ENCODE measurements at places on chromosomes 1 and 21. TPM values are rescaled to one million over a fixed set of nuclear protein-coding genes. Genes with fewer than 3 reads are reported as not detected.

DNA sequence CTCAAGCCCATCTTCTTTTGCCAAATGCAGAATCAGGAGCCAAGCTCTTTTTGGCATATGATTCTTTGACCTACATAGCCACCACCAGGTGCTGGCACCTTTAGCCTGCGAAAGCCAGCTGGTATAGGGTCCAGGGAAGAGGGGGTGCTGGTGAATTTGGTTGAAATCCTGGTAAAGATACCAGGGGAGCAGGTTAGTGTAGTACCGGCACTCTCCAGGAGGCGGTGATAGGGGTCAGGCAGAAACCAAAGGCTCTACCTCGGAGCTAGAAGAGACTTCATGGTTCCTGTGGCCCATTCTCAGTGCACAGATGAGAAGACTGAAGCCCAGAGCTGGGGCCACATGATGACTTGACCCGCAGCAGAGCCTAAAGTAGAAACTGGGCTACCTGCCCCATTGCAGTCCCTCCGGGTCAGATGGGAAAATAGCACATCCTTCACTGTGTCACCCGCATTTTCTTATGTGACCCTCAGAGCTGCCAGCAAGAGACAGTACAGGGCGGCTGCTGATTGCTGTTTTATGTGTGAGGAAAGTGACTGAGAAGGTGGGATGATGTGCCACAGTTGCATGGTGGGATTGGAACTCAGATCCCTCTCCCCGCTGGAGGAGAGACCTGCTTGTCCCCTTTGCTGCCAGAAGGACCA lies 36.0 kb upstream of the IL19 start:
- peak; percentile 55 for DNase-seq

DNA sequence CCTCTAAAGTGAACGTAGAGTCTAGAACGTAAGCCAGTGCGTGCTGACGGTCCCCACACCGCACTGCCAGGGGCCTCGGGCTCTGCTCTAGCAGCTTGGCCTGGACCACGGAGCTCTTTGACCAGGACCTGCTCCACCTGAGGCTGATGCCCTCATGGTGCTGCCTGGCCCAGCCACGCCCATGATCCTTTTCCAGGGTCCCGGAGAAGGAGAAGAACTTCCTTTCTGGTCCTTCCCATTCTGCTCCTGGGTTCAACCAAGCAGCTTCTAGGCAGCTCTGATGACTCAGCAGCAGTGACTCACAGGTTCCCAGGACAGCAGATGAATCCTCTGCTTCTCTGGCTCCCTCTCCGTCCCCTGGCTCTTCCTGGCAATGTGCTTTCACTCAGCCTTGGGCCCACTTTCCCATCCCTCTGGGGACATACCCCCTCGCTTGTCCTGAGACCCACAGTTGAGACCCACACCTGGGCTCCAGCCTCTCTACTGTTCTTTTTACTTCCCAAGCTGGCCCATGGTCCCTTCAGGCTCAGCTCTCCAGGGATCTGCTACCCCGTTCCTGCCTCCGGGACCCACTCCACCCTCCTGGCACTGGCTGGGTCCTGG lies 246.3 kb upstream of the RAB4A start:
- DNase-seq = peak; percentile 17

DNA sequence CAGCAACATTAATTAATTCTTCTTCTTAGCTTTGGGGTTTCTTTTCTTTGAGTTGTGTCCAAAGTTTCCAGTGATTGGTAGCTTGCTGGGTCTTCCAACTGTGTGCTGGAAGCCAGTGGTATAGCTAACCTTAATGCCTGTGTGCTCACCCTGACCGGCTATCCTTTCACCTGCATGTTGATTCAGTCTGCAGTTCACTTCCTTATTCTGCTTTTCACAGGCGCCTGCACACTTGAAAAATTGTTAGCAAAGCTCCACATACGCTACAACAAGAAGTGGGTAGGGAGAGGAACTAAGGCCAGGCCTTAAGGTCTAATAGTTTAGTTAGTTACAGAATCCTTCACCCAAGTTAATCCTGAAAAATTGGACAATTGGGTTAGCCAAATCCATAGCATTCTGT lies 35.7 kb downstream of the NCF2 start:
- DNase-seq = no peak

GRCh38 chr1:186404454-186405051 lies 28.9 kb downstream of the ODR4 start:
- peak; percentile 10 for DNase-seq

GRCh38 chr1:22342734-22343191 lies 108.9 kb upstream of the ZBTB40 start:
- no peak for DNase-seq

DNA sequence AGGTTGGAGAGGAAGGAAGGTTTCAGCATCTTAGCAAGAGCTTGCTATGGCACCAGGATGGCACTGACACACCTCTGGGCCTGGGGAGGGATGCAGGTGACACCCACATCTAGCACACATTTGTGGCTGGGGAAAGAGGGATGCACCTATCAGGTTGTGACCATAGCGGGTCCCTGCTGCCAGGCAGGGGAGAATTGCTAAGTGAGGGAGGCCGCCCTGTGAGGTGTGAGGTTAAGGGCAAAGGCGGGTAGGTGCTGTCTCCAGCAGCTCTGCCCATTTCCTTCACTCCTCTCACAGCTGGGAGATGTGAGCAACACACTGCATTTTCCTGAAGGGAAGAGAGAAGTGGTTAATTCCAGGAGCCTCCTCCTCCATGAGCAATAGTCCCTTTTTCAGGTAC lies 83.2 kb upstream of the TLR5 start:
- no peak for DNase-seq

DNA sequence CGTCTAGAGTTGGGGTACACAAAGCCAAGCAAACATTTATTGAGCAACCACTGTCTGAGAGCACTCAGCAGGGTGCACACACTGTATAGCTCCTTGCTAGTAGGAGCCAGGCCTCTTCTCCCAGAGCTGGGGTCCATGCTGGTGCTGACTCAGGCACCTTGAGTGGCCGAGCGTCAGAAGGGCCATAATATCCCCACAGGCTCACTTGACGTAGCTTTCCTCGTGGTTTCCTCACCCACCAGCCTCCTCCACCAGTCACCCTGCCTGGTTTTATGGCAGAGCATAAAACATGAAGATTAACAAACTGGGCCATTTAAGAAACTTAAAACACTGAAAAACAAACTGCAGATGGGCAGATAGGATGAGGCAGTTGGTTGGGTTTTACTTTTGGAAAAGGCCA lies 361.5 kb downstream of the HHAT start:
- DNase-seq = no peak

DNA sequence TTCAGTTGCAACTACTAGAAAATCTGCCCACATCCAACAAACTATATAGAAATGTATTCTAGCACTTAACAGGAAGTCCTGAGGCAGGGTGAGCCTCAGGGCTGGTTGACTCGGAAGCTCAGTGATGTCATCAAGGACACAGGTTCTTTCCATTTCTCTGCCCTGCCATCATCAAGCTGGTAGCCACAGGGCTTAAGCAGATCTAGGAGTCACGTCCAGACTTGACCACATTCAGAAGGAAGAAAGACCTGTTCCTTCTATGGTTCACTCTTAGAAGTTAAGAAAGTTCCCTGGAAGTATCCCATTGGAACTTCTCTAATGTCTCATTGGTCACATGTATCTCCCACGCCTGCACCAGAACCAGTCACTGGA lies 438.1 kb downstream of the PRDM2 start:
- DNase-seq = no peak

- peak; percentile 77 for DNase-seq
Measured at GRCh38 chr1:35807614-35808449, at the start of gene AGO4. Gene AGO4 (plus strand): TSS chr1:35808016. CDS start chr1:35808417, 401 bp downstream.

- DNase-seq = no peak
Measured at GRCh38 chr21:43818685-43819084, 29.3 kb downstream of the RRP1 start.

GRCh38 chr1:70075761-70076160 lies 129.6 kb downstream of the LRRC40 start:
- DNase-seq = no peak

GRCh38 chr1:113593550-113594297 lies 165.6 kb downstream of the PHTF1 start:
- DNase-seq = no peak

DNA sequence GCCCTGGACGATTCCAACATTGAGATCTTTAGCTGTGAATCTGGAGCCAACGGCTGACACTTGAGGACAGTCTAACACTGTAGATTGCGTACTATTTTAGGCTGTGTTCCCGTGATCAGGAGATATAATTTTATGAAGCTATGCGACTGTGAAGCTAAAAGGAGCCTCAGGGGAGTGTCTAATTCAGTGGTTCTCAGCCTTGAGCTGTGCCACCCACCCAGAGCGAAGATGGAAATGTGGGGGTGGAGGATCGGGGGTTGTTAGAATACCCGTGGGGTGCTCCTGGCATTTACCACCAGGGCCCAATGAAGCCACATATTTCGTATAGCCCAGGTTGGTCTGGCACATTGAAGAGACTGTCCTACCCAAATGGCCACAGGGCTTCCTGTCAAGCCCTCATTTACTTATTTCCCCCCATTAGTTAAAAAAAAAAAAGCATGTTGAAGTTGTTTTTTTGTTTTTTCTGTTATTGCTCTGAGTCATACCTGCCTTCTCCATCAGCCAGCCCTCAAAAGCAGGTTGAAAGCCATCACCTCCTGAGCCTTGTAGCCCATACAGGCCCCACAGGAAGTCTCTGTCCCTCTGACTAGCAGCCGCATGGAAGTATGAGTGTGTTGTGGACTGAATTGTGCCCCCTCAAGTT lies 141.7 kb downstream of the GALNT2 start:
- DNase-seq = no peak

GRCh38 chr1:95003433-95003738 lies 69.4 kb downstream of the ALG14 start:
- no peak for DNase-seq

- no peak for DNase-seq
Measured at GRCh38 chr1:27057801-27058625, 45.4 kb upstream of the TENT5B start.

GRCh38 chr1:18705811-18706210 lies 75.2 kb downstream of the PAX7 start:
- DNase-seq = no peak

- no peak for DNase-seq
Measured at GRCh38 chr1:152622803-152623202, at the start of gene LCE3A. Gene LCE3A (minus strand): TSS chr1:152623103. CDS start chr1:152623103, 0 bp downstream.

DNA sequence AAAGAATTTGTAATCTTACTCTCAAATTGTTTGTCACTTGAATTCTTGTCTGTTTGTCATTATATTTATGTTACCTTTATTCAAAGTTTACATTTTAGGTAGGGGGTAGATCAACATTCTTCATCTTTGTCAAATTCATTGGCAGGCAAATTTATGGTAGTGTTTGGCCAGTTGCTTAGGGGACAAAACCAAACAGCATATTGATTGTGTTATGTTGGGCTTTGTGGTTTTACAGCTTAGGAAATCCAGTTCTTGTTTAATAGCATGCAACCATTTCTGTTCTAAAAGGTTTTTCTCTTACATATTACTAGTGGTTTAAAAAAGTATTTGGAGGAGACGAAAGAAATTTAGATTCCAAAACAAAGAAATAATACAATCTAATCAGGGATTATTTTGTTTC lies 91.4 kb downstream of the HMCN1 start:
- no peak for DNase-seq

GRCh38 chr1:11178021-11179015 lies 10.8 kb upstream of the ANGPTL7 start:
- DNase-seq = no peak

GRCh38 chr21:42364304-42364865 lies 1.9 kb downstream of the TFF1 start:
- DNase-seq = no peak

- DNase-seq = peak; percentile 73
Measured at GRCh38 chr1:241470908-241471590, 48.5 kb downstream of the FH start.

DNA sequence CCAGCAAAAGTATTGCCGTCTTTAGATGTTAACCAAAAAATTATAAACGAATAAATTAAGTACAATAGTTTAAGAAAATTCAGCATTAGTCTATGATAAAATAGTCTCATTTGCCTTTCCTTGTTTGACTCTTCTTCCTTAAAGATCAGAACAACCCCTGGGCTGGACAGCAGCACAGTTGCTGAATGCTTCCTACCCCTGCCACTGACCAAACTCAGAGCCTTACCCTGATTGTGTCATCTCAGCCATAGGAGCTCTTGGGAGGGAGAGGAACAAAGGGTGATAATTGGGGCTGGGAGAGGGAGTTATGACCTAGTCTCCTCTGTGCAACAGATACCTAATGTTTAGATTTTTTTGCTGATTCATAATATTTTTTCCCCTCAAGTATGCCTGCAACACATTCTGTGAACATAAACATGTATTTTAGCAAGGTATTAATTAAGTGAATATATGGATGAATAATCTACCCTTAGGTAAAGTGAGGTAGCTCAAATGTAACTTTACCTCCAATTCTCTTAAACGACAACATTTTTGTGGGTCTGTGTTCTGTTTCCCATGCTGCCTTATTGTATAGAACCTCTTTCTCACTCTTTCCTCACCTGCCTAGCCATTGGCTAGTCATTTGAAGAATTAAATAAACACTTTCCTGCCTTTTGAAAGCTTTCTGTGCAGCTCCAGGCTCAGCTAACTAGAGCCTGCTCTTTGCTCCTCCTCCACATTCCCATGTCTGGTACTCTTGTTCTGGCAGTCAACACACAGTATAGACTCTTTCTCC lies 46.1 kb downstream of the FGGY start:
- no peak for DNase-seq

DNA sequence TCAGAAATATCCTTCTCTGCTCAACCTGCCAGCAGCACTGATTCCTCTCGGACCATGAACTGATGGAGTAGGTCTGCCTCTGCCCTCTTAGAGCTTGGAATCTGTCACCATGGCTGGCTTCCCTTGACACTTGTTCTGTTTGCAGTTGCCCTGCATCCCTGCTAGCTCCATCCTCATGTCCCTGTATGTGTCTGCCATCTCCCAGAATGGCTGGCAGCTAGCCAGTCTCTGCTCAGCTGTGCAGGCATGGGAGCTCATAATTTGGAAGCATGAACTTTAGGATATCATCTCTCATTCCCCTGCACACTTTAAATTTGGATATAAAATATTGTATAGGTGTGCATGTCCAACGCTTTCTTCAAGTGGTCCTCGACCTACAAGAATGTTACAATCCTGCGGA lies 95.4 kb downstream of the C1orf94 start:
- no peak for DNase-seq

GRCh38 chr21:26732432-26733221 lies 112.6 kb downstream of the ADAMTS1 start:
- DNase-seq = no peak

The CKS1B gene
- 26.5 TPM for total RNA-seq

The NR1I3 gene
- total RNA-seq = not detected

The PDE4B gene
- 122 TPM for total RNA-seq

The S100A12 gene
- total RNA-seq = 1.3 TPM

The PODN gene
- total RNA-seq = 8.9 TPM

The KIF2C gene
- 9.4 TPM for total RNA-seq

The KIAA0040 gene
- total RNA-seq = 1.00 TPM

Measured in cerebellum (tissue), 4 donors.